Fibroblast of skin of abdomen (primary cell): ENCODE measurements at places on chromosomes 12 and 14.

DNA sequence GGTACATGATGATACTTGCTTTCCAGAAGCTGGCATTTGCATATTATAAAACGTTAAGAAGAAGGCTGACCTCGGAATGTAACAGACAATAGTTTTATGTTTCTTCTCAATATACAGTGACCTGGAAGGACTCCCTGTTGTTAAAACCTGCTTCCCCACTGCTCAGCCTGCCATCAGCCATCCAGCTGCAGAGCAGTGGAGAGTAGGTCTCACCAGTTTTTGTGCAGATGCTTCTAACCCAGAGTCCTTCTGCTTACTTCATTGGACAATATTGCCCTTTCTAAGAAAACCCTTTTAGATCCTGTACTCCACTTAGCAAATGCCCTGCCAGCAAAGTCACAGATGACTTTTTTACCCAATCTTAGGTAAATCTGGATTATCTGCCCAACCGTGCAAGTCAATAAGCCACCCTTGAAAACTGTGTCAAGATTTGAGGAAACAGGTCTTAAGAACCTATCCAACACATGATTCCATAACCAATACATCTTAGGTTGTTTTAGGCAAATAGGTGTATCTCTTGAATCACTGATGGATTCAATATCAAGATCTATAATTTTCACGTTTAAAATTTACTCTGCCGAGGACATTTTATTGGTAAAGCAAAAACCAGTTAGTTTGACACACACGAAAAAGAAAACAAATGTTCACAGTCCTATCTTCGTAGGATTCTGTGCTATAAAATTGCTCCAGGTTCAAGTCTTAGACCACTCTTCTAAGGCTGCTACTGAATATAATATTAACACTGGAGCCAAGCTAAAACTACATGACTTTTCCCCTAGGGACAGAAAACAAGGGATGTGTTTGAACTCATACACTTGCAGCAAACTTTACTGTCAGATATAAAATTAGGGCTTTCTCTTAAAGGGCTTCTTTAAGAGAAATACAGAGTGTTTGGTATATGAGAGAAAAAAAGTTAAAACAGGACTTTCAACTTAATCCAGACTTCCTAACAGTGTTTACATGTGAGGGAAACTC is 5.7 kb downstream of the PHLDA1 start:
- DNase-seq, result no peak

GRCh38 chr12:49671031-49671765 is 36.0 kb downstream of the FMNL3 start:
- DNase-seq, result no peak

- DNase-seq, result no peak
Observed at GRCh38 chr14:68271913-68272391, 452.4 kb downstream of the RAD51B start.

- DNase-seq, result no peak
Observed at GRCh38 chr14:103189481-103190470, 66.5 kb downstream of the TNFAIP2 start.

GRCh38 chr12:112812600-112813406 is 21.3 kb downstream of the RPH3A start:
- no peak for DNase-seq

DNA sequence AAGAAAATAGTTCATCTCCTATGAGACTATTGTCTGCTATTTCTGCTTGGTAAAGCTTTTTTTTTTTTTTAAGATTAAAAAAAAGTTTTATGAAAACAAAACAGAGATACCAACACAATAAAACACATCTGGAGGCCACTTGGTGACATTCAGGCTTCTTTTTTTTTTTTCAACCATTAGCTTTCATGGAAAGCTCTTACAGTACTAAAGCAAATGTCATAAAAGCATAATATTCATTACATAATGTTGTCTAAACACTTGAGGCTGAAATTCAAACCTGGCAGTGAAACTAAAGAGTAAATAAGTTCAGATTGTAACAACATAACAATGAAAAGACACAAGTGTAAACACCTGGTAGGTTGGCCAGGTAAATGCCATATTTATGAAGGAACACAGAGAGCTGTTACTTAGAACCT is 14.7 kb downstream of the PRICKLE1 start:
- DNase-seq, result no peak

DNA sequence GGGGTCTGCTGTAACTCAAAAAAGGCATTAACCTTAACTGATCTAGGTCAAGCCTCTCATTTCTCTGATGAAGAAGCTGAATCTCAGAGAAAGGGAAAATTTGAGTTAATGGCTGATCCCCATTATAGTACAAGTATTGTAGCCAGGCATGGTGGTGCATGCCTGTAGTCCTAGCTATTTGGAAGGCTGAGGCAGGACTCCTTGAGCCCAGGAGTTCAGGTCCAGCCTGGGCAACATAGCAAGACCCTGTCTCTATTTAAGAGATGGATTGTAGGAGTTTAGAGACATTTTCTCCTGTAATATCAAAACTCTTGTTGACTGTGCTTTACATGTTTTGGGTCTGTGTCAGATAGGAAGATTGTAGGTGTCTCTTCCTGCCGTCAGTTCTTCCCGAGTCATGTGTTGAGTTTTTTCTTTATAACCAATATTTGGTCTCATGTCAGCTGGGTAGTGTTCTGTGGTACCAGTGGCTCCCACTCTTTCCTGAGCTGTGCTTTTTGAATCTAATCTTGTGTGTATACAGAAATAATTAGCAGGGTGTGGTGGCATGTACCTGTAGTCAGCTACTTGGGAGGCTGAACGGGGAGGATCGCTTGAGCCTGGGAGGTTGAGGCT is 8.6 kb downstream of the COPZ1 start:
- DNase-seq, result no peak

- no peak for DNase-seq
Observed at GRCh38 chr14:58048219-58048618, 103.8 kb downstream of the ARMH4 start.

DNA sequence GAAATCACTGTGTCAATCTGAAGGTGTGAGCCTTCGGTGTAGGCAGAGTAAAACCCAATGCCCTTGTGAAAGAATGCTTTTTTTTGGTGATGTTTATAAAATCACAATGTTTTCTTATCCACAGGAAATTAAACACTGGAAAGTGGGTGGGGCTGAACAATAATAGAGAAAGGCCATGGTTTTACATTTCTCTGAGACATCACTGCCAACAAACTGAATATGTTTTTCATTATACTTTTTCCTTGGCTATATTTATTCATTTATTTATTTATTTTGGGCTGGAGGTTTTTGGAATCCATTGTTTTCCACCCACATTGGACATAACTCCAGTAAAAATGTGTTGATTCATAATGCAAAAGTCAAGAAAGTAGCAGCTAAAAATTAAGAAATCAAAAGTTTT is 16.9 kb downstream of the LRRK2 start:
- DNase-seq, result no peak

DNA sequence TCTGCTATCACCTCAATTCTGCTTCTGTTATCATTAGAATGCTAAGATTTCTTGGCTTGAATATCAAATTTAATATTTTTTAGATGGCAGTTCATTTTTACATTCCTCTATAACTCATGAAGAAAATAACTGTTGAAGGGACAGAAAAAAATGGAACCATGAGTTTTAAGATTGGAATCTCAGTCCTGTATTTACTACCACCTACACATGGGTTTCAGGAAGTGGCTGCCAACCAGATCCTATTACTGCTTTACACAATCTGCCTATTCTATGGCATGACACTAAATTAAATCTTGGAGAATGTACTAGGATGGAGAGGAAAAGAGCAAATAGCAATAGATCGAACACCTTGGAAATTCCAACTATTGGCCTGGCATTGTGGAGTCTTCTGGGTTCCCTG is 140.8 kb downstream of the DUSP6 start:
- DNase-seq, result no peak

GRCh38 chr14:85402569-85403162 is 127.3 kb upstream of the FLRT2 start:
- no peak for DNase-seq

DNA sequence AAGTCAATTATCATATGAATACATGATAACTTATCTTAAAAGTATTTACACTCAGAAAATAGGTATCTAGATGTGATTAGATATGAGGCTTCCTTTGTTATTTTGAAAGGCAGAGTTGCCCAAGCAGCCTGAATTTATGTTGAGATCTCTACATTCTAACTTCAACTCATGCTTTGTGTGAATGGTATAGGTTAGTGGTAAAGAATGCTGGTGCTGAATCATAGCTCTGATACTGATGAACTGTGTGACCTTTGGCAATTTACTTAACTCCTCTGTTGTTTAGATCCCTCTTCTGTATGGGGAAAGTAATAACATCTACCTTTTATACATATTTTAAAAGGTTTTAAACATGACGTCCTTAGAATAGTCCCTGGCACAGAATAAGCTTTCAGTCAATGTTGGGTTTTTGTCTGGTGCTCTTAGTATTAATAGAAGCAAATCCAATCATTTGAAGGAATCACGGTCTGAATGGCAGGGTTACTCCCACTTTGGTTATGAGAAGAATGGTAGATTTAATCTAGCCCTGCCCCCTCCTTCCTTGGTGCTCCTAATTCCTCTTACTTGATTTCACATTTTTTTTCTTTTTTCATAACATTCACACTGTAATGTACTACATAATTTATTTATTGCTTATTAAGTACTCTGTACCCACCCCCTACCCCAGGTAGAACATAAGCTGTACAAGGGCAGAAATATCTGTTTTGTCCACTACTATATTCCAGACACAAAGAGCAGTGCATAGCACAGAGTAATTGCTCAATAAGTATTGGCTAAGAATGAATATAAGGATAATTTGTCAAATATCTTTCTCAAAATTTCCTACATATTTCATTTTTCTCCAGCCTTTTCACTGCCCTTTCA is 203.3 kb upstream of the KRR1 start:
- DNase-seq, result no peak

- DNase-seq, result no peak
Observed at GRCh38 chr12:100168562-100168961, 25.9 kb upstream of the BLTP3B start.

- DNase-seq, result peak; percentile 99
Observed at GRCh38 chr12:20212658-20213555, 155.4 kb upstream of the PDE3A start.

GRCh38 chr14:99602788-99603415 is 1.1 kb downstream of the CCDC85C start:
- DNase-seq, result no peak

DNA sequence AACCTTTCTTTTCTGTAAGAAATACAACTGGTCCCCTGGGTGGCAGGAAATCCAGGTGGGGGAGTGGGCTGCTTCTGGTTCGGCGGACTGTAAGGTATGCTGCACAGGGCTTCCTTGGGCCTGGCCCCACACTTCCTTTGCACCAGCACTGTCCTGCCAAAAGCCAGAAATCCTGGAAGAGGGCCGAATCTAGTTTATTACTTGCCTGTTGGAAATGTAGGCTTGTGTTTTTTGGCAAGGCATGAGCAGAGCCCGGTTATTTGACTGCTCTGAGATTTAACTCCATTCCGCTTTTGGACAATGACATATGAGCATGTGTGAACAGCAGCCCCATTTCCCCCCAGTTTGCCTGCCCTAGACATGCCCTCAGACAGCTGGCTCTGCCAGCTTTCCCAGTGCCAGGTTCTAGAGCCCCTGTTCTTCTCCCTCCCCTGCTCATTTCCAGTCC is 86.6 kb downstream of the BORCS5 start:
- DNase-seq, result no peak

GRCh38 chr12:27517961-27518665 is 5.9 kb upstream of the PPFIBP1 start:
- DNase-seq, result no peak

DNA sequence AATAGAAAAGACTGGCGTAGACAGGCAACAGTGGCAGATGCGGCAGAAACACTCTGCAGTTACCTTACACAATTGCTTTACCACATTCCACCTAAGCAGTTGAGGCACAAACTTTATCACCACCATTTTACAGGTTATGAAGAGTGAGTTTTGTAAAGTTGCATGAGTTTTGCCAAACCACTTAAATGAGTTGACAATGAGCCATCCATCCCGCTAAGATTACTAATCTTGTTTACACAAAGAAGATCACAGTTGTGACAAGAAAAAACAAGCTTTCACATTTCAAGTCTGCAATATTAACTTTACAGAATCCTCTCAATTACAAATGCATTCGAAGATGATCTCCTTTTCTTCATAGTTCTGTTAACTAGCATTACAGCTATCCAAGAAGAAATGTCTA is 1.8 kb downstream of the TMCC3 start:
- DNase-seq, result no peak

GRCh38 chr12:93080452-93080851 is 151.4 kb upstream of the EEA1 start:
- DNase-seq, result no peak

DNA sequence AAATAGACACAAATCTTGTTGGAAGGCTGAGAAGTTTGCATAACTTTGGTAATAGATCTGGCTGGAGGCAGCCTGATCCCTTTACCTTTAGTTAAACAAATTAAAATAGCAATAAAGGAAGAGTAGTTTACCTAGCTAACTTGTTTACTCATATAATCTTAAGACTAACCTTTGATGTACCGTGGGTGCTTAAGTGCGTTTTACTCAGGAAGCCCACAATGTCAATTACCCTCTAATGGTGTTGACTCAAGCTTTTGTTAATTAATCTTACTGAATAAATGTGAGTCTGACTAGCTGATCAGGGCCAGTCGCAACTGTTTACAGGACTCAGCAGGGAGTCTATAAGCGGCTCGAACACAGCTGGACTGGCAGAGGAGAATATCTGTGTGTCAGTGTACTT is 51.5 kb downstream of the FAR2 start:
- DNase-seq, result no peak

DNA sequence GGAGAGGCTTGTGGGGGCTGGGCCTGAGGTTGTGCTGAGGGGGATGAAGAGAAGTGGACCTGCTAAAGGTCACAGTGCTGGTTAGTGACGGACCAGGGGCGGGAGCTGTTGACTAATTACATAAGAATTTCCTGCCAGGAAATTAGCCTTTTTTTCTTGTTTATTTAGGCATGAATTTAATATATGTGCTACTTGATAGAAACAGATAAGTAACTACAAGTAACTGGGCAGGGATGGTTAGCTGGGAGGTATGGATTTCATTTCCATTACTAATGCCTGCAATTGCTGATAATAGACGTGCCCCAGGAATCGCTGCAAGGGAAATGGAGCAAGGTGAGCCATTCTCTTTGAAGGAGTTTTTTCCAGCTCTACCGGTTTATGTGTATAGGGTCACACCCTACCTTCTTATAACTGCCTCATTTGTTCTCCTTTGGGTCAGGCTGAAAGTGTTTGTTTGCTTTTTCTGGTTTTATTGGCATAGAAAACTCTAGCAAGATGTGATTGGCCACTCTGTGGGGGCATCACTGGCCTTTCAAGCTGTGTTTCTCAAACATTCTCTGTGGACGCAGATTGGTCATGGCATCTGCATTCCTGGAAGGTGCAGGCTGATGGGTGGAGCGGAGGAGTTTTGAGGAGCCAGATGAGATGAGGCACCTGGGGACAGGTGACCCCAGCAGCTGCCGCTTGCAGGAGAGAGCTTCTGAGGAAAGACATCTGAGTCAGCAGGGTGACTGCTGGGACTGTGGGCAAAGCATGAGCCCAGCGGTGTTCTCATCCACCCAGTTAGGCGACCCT is 19.0 kb upstream of the GPRC5A start:
- DNase-seq, result peak; percentile 69

DNA sequence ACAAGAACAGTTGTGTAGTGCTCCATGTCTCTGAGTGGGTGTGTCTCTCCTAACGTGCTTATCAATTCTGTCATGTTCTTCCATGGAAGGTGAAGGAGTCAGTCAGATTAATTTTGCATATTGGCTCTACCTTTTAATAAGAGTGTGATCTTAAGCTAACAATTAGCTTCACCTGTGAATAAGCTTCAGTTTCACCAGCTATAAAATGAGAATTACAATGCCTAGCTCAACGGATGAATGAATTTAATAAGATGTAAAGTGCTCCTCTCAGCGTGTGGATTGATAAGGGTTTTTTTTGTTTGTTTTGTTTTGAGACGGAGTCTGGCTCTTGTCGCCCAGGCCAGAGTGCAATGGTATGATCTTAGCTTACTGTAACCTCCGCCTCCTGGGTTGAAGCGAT is 32.7 kb downstream of the CCDC175 start:
- DNase-seq, result no peak
